ENCODE measurements at places on chromosomes 4 and X. TPM values are rescaled to one million over a fixed set of nuclear protein-coding genes. Genes with fewer than 3 reads are reported as not detected.

The LIN54 gene
- total RNA-seq: 17.4 TPM

The CDKL2 gene
- 0.37 TPM for total RNA-seq

The FAM90A26 gene
- not detected for total RNA-seq

The CCDC158 gene
- not detected for total RNA-seq

The TEX13C gene
- total RNA-seq: not detected
